HEK293T (cell line): ENCODE measurements at places on chromosomes 7 and 10.

DNA sequence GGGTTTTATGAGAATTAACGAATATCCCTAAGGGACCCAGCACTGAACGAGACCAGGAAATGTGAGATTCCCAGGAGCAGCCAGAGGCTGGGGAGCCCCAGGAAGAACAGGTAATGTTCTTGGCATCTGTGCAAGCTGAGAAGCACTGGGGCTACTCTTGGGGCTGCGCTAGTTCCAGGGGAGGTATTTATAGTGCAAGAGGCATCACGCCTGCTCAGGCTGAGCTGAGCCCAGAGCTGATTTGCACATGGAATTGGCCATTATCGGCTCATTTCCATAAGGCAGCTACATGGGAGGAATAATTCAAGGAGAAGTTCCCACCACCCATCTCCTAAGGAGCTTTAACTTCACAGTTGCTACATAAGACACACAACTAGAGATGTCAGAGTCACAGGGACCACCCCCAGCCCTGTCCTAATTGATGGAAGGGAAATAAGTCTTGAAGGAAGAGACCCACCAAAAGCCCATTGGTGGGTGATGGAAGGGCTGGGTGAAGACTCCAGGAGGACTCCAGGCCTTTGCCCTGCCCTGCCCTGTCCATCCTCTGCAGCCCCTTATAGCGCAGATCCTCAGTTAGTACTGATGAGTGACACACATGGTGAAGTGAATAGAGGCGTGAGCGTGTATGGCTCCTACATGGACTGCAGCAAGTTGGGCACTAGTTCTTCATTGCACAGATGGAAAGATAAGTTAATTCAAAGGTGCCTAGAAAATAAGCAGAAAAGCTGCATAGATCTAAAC is 178.9 kb downstream of the GRID1 start:
- no peak for DNase-seq

- no peak for DNase-seq
Measured at GRCh38 chr10:6588845-6589244, 8.8 kb upstream of the PRKCQ start.

DNA sequence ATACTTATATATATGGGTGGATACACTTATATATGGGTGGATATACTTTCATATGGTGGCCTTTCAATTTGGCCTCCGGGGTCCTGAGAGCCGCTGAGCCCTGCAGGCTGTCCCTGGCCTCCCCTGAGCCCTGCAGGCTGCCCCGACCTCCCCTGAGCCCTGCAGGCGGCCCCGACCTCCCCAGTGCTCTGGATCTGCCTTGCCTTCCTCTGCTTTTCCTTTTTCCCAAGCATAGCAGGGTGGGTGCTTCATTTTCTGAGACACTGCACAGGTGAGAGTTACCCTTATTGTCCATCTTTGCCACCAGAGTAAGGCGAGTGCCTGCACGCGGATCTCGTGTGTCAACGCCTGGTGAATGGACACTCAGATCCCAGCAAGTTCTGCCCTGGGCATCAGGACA is 106.6 kb downstream of the VIPR2 start:
- DNase-seq: no peak

- no peak for DNase-seq
Measured at GRCh38 chr7:82057476-82057875, 287.6 kb upstream of the HGF start.

DNA sequence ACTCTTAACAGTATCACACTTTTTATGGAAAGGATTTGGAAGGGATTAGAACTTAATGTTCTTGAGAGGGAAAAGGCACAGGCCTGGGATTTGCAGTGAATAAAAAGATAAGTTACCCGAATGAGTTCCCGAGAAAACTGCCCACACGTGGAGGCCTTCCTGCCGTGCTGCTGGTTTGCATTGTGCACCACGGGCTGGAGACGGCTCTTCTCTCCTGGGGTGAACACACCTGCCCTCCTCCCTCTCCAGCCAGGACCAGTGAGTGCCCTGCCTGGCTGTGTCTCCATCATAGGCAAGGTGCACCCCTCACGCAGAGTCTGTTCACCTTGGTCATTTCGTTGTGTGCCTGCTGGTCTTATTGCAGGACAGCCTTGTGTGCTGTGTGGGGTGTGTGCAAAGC is 336.3 kb upstream of the SHH start:
- no peak for DNase-seq

- no peak for DNase-seq
Measured at GRCh38 chr10:51204066-51204465, 129.8 kb downstream of the PRKG1 start.

GRCh38 chr7:79452032-79452494 is 1.4 kb downstream of the MAGI2 start:
- peak; percentile 75 for DNase-seq

GRCh38 chr10:61974601-61975390 is 73.3 kb downstream of the ARID5B start:
- peak; percentile 44 for DNase-seq

- no peak for DNase-seq
Measured at GRCh38 chr10:98619446-98619845, 172.7 kb upstream of the HPS1 start.

- DNase-seq: no peak
Measured at GRCh38 chr7:83751217-83751616, 102.3 kb upstream of the SEMA3E start.

DNA sequence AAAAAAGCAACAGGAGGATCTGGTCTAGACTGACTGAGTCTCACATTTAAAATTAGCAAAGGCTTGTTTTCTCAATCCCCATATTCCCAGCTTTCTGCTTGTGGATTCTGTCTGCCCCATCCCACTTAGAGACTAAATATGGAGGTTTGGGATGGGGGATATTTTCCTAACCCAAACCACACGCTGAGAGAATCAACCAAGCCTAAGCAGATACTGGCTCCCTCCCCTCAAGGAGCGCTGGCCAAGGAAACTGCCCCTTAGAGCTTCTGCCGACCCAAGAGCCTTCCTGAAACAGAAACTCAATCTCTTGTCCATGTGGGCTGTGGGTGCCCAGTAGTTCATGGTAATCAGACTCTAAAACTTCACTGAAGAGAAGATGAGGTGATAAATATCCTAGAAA is 3.9 kb downstream of the FFAR4 start:
- no peak for DNase-seq

GRCh38 chr10:114874827-114875411 is 53.3 kb downstream of the FHIP2A start:
- peak; percentile 72 for DNase-seq

GRCh38 chr10:128922172-128922571 is 544.9 kb upstream of the MGMT start:
- no peak for DNase-seq

DNA sequence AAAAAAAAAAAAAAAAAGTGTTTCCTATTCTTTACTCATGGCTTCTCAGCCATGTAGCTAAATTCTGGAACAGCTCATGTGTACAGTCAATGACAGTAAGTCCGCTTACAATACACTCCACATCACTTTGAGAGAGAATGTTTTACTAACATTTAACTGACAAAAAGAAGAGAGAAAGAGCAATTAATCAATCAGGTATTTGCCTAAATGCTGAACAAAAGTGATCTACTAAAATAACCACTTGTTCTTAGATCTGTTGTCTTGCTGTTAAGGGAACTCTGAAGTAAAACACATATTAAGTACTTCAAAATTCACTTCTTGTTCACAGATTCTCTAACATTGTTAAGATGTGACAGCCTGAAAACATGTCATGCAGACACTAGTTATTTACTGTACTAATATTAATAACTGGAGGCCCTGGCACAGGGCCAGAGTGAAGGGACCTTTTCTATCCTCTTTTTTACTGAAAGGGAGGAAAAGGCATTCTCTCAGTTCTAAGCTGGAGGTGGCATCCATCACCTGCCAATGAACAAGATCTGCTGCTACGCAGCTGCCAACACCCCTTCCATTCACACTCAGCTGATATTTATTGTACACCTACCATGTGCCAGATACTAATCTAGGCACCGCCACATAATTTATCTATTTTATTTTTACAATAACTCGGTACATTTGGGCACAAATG is 72.6 kb downstream of the AHR start:
- no peak for DNase-seq

- DNase-seq: no peak
Measured at GRCh38 chr10:6059506-6059905, 2.7 kb downstream of the IL2RA start.

- DNase-seq: no peak
Measured at GRCh38 chr7:94304878-94305277, 89.8 kb upstream of the COL1A2 start.

- DNase-seq: no peak
Measured at GRCh38 chr10:17335065-17335464, 107.0 kb downstream of the VIM start.

DNA sequence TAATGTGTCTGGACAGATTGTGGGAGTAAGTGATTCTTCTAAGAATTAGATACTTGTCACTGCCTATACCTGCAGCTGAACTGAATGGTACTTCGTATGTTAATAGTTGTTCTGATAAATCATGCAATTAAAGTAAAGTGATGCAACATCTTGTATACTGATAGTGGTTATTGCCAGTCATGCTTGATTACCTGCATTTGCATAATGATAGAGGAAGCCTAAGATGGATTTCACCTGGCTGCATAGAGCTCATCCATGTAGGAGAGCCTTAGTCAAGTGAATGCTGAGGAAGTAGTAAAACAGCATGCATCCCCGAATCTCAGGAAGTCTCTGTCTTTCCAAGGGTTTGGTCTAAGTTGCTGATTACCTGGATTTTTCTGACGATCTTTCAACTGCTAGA is 64.2 kb upstream of the CAPZA2 start:
- no peak for DNase-seq

GRCh38 chr10:86281396-86281795 is 85.2 kb downstream of the GRID1 start:
- DNase-seq: no peak

GRCh38 chr7:7505915-7506314 is 29.8 kb downstream of the COL28A1 start:
- DNase-seq: no peak

GRCh38 chr10:588246-589165 is 101.0 kb downstream of the DIP2C start:
- DNase-seq: no peak

GRCh38 chr7:31873816-31874597 is 187.0 kb downstream of the PPP1R17 start:
- DNase-seq: no peak
